Retina (tissue), 1 donor: ENCODE measurements at places on chromosomes 1 and 21.

- no peak for DNase-seq
These were observed 61.7 kb downstream of the LDLRAD2 start for GRCh38 chr1:21873761-21874160.

DNA sequence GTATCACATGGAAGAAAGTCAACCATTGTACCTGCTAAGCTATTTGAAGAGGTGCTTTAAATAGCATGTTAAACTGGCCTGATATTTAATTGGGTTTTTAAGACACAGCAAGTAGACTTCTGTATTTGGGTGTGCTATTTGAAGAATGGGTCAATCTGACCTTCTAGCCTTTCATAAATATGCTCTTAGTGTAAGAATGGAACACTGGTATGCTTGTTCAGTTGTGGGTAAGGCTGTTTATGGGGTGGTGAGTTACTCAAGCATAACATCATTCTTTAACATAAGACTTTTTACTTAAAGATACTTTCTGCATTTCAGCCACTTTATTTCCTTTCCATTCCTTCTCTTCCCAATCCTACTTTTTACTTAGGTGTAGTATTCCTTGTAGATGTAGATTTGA, 21.4 kb downstream of the AHCYL1 start:
- no peak for DNase-seq

DNA sequence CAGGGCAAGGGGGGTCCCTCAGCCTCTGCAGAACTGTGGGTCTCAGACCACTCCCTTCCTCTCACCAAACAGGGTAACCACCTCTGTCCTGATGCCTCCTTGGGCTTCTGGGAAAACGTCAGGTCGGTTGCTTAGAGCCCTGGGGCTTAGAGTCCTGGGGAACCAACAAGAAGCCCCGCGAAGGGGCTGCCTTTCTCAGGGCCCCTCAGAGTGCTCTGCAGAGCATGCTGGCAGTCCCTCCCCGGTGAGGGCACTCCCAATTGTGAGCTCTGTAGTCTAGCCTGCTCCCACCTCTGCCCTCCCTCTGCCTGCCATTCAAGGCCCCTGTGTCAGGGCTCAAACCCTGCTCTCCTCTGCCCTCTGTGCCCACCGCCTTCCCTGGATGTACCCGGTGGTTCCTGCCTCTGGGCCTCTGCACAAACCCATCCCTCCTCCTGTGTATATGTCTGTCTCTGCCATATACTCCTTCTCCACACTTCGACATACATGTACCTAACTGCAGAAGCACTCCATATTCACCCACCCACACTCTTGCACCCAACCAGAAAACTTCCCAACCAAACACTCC, 92.3 kb downstream of the DMRTB1 start:
- no peak for DNase-seq

DNA sequence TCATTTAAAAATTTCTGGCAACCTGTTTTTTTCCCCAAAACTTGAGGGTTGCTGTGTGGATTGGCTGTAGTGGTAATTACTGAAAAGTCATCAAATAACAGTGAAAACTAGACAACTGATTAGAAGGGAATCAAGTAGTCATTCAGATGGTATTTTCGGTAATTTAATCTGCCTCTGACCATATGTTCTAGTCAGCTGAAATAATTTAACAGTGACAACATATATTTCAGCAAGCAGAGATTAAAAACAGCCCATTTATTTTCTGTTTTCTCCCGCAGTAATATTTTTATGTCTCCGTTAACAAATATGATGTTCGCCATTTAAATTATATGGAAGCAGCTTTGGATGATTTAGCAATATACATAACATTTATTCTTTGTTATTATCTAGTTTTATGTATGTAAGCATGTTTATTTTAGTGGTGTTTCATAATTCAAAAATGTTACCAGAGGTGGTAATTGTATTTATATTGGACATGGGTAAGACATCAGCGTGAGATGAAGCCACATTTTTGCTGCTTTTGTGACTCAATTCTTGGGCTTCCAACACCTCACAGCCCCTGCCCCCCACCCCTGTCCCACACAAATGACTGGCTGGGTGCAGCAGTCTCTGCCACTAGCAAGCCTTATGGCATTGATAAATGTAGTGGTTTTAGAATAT, 104.4 kb downstream of the GALNT2 start:
- DNase-seq = no peak

- DNase-seq = no peak
These were observed 95.9 kb downstream of the USP25 start for GRCh38 chr21:15825700-15826099.
